Right kidney (tissue), 9 donors: ENCODE measurements at places on chromosomes 3 and 15.

DNA sequence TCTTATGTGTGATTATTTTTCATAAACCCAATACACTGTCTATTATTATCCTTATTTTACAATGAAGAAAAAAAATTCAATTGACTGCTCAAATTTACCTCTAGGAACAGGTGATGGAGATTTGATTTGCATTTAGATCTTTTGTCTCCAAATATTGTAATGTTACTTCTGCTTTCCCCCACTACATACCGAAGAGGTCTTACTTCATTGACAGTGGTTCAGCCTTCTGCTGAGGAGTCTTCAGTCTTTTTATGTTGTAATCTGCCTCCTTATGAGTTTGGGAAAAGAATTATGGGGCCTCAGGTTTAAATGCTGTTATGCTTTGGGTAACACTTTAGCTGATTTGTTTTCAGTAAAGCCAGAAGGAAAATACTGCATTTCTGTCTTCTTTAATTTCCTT is 199.5 kb downstream of the LPP start:
- DNase-seq, result no peak

DNA sequence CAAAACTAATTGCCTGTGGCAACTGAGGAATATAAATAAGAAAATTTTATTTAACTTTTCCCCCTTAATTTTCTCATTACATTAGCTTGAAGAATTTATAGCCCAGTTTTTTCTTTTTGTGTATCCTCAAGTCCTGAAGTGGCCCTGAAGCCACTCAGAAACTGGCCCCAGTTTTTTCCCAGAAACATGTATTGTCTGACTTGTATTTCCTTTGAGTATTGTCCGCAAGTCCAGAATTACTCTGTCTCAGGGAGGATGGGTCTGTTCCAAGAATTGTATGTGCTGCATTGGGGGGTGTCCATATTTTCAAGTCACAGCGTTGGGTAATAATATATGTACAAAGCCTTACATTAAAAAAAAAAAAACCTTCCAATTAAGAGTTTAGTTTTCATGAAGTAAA is 149.7 kb upstream of the IL12A start:
- DNase-seq, result no peak

DNA sequence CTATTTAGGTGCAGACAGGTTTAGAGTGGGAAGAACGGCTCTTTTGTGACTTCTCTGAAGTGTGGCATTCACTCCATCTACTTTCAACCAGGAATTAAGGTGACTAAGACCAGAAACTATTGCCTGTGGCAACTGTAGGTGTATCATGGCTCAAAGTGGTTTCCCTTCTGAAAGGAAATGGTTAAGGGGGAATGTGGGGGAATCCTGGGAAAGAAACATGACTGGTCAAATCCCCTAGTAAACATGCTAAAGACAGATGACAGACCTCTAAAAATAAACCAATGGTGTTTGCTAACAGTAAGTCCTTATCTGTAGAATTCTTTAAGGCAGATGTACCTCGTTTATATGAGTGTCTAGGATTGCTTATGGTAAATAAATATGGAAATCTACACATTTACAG is 56.9 kb downstream of the MEGF11 start:
- no peak for DNase-seq

DNA sequence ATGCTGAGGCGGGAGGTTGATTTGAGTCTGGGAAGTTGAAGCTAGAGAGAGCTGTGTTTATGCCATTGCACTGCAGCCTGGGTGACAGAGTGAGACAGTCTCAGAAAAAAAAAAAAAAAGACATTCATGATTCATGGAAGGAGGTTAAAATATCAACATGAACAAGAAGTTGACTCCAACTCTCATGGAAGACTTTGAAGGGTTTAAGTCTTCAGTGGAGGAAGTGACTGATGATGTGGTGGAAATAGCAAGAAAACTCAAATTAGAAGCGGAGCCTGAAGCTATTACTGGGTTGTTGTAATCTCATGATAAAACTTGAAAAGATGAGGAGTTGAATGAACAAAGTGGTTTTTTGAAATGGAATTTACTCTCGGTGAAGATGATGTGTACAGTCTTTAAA is 491.8 kb downstream of the SQOR start:
- no peak for DNase-seq

- no peak for DNase-seq
These were observed 104.3 kb upstream of the RNU6-1 start for GRCh38 chr15:67944010-67944641.
